ENCODE measurements at places on chromosomes 7 and 10. TPM values are rescaled to one million over a fixed set of nuclear protein-coding genes. Genes with fewer than 3 reads are reported as not detected.
A peak's percentile ranks its signal among the peaks of the same experiment; 100 is the strongest.

- no peak for DNase-seq
Measured at GRCh38 chr7:155676052-155676451, 31.6 kb downstream of the RBM33 start.

The VSTM4 gene
- 11.8 TPM for total RNA-seq

DNA sequence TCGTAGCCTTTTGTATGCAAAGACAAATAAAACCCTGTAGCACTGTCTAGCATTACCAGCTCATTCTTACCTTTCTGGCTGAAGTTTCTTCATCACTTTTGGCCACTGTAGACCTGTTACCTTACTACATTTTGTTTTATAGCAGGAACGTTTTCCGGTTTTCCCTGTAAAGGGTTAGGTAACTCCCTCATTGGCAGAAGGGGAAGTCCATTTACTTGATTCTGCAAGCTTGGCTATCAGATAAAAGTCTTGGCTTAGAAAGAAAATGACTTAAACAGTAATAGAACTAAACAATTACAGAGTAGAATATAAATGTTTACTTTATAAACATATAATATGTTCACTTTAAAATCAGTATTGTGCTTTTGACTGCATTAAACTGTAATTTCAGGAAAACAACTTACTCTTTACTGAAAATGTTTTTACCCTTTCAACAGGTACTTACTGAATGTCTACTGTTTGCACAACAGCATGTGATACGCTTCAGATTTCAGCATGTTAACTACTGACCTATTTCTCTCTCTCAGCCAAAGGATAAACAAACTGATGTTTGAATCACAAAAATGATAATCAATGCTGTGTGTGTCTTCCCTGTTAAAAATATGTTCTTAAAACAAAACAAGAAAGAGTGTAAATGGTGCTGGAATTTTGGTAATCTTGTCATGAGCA lies 67.1 kb downstream of the OTUD1 start:
- DNase-seq = no peak

The PRKG1 gene
- total RNA-seq = 17.8 TPM

The AZGP1 gene
- total RNA-seq = 91.7 TPM

The TSPAN13 gene
- 15.2 TPM for total RNA-seq

GRCh38 chr10:46528675-46529615 lies 27.5 kb downstream of the GPRIN2 start:
- peak; percentile 22 for DNase-seq

All from omental fat pad (tissue), 4 donors.